GM23338 (cell line): ENCODE measurements at places on chromosomes 6 and 20. TPM values are rescaled to one million over a fixed set of nuclear protein-coding genes. Genes with fewer than 3 reads are reported as not detected.
A peak's percentile ranks its signal among the peaks of the same experiment; 100 is the strongest.

DNA sequence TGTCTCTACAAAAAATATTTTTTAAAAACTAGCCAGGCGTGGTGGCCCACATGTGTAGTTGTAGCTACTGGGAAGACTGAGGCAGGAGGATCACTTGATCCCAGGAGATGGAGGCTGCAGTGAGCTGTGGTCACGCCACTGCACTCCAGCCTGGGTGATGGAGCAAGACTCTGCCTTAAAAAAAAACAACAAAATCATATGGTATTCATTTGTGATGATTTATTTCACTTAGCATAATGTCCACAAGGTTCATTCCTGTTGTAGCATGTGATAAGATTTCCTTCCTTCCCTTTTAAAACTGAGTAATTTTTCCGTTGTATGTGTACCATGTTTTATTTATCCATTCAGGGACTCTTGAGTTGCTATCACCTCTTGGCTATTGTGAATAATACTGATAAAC, 26.2 kb downstream of the TMEM170B start:
- no peaks in the 10 kb centered on the region for H3K4me1 ChIP-seq
- DNase-seq, result no peak
- no peak overlapping the region for H3K4me3 ChIP-seq

DNA sequence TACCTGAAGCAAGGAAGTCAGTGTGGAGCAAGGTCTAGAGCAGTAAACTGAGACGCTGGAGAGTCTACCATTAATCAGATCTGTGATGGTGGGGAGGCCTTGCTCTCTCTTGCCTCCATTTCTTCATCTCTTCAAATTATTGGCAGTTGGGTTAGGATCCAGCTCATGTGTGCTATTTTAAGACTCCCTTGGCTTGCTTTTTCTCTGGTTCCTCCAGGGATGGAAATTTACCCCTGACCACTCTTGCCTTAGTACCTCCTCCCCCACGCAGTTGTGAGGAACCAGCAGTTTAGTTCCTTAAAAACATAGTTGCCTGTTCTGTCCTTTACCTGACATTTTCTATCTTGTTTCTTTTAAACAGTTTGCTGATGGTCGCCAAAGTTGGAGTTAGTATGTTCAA, 7.4 kb downstream of the TMEM14C start:
- DNase-seq, result no peak
- peaks cover 10% of the 10 kb centered on the region; the same call in 1 of the 2 replicates for H3K36me3 ChIP-seq
- no peaks in the 10 kb centered on the region for H3K4me1 ChIP-seq

DNA sequence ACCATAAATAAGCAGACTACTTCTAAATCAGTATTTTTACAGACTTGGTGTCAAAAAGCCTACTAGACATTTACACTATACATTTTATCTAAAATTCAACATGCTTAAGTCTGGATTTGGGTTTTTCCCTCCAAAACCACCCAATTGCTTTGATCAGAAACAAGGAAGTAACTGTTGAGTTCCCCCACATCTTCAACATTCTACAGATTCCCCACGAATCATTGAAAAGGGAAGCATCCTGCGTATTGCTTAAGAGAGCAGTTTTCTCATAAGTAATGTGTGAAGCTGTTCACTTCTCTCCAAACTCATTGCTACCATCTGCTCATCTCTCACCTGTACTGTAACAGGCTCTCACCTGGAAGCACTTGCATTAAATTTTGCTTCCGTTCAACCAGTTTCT, 36.4 kb upstream of the RNF144B start:
- H3K27ac ChIP-seq, result no peak overlapping the region
- H3K4me1 ChIP-seq, result no peaks in the 10 kb centered on the region
- no peaks in the 10 kb centered on the region for H3K27me3 ChIP-seq
- DNase-seq, result no peak

- no peak overlapping the region for H3K27ac ChIP-seq
- H3K27me3 ChIP-seq, result no peaks in the 10 kb centered on the region
Measured at GRCh38 chr6:56938649-56939191, 16.2 kb upstream of the BEND6 start.

DNA sequence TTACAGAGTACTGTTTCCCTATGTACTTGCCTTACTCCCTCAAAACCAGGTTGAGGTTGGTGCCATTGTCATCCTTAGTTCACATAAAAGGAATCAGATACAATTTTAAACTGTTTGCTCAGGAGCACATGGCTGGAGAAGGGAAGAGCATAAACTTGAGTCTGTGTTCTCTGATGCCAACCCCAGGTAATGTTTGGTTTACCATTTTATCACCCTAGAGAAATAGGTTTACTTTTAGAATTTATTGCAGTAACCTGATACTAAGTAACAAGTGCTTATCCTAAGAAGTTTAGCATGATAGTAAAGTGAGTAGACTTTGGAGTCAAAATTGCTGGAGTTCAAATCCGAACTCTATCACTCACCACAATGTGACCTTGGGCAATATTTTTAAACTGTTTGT, 86.3 kb downstream of the RFPL4B start:
- H3K36me3 ChIP-seq, result no peaks in the 10 kb centered on the region
- no peak overlapping the region for H3K4me3 ChIP-seq
- no peak for DNase-seq
- H3K27ac ChIP-seq, result no peak overlapping the region

DNA sequence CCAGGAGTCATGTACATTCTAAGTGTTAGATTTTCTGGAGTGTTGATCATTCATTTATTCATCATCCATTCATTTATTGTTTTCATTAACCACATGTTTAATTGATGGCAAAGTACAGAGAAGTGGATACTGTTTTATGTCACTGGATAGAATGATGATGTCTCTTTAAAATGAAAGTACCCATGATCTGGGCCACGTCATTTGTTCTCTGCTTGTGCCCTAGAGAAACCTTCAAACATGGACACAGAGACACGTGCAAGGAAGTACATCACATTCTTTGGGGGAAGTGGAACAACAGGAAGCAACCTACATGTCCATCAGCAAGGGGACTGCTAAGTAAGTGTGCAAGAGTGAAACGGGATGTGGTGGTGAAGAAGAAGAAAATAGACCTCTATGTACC, 75.8 kb upstream of the TSHZ2 start:
- no peaks in the 10 kb centered on the region for H3K4me1 ChIP-seq
- H3K36me3 ChIP-seq, result no peaks in the 10 kb centered on the region

DNA sequence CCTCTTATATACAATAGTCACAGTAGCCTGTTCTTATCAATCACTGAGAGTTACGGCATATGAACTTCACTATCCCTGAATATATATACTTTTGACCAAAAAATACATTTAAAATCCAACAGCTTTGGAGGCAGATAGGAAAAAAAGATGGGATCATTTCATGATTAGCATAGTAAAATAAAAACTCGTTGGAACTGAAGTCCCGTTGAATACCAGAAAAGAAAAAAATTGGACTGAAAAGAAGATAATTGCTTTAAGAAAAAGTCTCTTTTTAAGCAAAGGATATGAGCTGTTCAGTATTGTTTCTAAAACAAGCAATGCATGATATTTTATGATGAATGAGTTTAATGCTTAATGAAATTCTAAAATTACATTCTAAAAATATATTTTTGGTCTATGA, 4.4 kb upstream of the FILIP1 start:
- H3K27me3 ChIP-seq, result no peaks in the 10 kb centered on the region
- DNase-seq, result no peak
- H3K4me3 ChIP-seq, result no peak overlapping the region
- no peak overlapping the region for H3K27ac ChIP-seq
- no peaks in the 10 kb centered on the region for H3K4me1 ChIP-seq
- no peaks in the 10 kb centered on the region for H3K36me3 ChIP-seq

- H3K27me3 ChIP-seq, result no peaks in the 10 kb centered on the region
- no peak overlapping the region for H3K27ac ChIP-seq
- no peak for DNase-seq
- H3K4me1 ChIP-seq, result no peaks in the 10 kb centered on the region
- H3K4me3 ChIP-seq, result no peak overlapping the region
- no peaks in the 10 kb centered on the region for H3K36me3 ChIP-seq
Measured at GRCh38 chr20:2373098-2373497, 7.6 kb upstream of the TGM6 start.

- H3K36me3 ChIP-seq, result no peaks in the 10 kb centered on the region
- no peaks in the 10 kb centered on the region for H3K27me3 ChIP-seq
- H3K4me1 ChIP-seq, result no peaks in the 10 kb centered on the region
- DNase-seq, result peak; percentile 52
- H3K4me3 ChIP-seq, result no peak overlapping the region
- H3K27ac ChIP-seq, result no peak overlapping the region
Measured at GRCh38 chr6:63352544-63353285, 32.9 kb upstream of the LGSN start.

GRCh38 chr6:37858363-37858762, 38.8 kb downstream of the ZFAND3 start:
- H3K27ac ChIP-seq, result 0 out of 2 replicates have a peak overlapping the region, but pooled peaks have one; percentile 21
- H3K4me3 ChIP-seq, result no peak overlapping the region
- H3K36me3 ChIP-seq, result no peaks in the 10 kb centered on the region
- H3K4me1 ChIP-seq, result no peaks in the 10 kb centered on the region; the same call in 1 of the 2 replicates

GRCh38 chr20:33005132-33005566, 916 bp upstream of the SUN5 start:
- H3K4me3 ChIP-seq, result no peak overlapping the region
- H3K36me3 ChIP-seq, result no peaks in the 10 kb centered on the region
- peak; percentile 81 for DNase-seq
- no peak overlapping the region for H3K27ac ChIP-seq
- H3K27me3 ChIP-seq, result no peaks in the 10 kb centered on the region

DNA sequence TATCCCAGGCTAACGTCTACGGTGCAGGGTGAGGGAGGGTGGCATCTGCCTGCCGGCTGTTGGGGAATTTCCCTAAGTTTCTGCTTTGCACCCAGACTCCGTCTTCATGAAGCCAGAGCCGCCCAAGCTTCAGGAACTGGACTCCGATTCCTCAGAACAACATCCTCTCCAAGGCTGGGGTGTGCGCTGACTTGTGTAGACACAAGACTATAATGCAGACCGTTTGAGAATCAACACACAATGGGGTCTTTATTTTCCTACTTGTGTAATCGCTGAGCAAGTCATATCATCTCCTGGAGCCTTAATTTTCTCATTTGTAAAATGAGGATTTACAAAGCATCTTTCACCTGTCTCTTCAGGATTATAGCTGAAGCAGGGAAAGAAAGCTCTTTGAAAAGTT, 160.5 kb upstream of the AGPAT4 start:
- H3K36me3 ChIP-seq, result no peaks in the 10 kb centered on the region
- no peaks in the 10 kb centered on the region for H3K4me1 ChIP-seq
- H3K4me3 ChIP-seq, result no peak overlapping the region

DNA sequence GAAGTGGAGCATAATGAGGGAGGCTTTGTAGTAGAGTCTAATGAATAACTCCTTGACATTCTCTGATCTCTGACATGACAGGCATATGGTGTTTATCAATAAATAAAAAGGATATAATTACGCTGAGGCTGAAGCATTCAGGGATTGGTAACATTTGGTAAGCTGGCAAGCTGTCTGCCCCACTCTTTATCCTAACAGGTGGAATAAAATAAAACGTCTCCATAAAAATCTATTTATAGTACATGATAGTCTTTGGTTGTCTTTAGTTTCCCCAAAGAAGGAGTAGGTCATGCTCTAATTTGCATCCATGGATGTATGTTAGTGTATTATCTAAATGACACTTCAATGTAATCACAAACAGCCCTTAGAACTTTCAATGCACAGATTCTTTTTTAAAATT, 30.9 kb upstream of the RBM24 start:
- no peaks in the 10 kb centered on the region for H3K36me3 ChIP-seq
- DNase-seq, result no peak

GRCh38 chr6:148382861-148383260, 40.2 kb downstream of the SASH1 start:
- H3K4me3 ChIP-seq, result no peak overlapping the region
- H3K4me1 ChIP-seq, result peaks cover 27% of the 10 kb centered on the region
- H3K27ac ChIP-seq, result no peak overlapping the region
- no peaks in the 10 kb centered on the region for H3K27me3 ChIP-seq
- no peak for DNase-seq

- no peaks in the 10 kb centered on the region; the same call in 1 of the 2 replicates for H3K36me3 ChIP-seq
- peak overlapping the region; percentile 70; the same call in 1 of the 2 replicates for H3K27ac ChIP-seq
- no peaks in the 10 kb centered on the region for H3K27me3 ChIP-seq
- peak overlapping the region; percentile 18; the same call in 1 of the 2 replicates for H3K4me3 ChIP-seq
- peaks cover 31% of the 10 kb centered on the region for H3K4me1 ChIP-seq
Measured at GRCh38 chr6:37357288-37357687, 3.5 kb downstream of the RNF8 start.

- H3K4me3 ChIP-seq, result no peak overlapping the region
- H3K36me3 ChIP-seq, result peaks cover 52% of the 10 kb centered on the region
- no peak for DNase-seq
- H3K27me3 ChIP-seq, result no peaks in the 10 kb centered on the region
Measured at GRCh38 chr6:82217018-82217586, 30.4 kb downstream of the IBTK start.

DNA sequence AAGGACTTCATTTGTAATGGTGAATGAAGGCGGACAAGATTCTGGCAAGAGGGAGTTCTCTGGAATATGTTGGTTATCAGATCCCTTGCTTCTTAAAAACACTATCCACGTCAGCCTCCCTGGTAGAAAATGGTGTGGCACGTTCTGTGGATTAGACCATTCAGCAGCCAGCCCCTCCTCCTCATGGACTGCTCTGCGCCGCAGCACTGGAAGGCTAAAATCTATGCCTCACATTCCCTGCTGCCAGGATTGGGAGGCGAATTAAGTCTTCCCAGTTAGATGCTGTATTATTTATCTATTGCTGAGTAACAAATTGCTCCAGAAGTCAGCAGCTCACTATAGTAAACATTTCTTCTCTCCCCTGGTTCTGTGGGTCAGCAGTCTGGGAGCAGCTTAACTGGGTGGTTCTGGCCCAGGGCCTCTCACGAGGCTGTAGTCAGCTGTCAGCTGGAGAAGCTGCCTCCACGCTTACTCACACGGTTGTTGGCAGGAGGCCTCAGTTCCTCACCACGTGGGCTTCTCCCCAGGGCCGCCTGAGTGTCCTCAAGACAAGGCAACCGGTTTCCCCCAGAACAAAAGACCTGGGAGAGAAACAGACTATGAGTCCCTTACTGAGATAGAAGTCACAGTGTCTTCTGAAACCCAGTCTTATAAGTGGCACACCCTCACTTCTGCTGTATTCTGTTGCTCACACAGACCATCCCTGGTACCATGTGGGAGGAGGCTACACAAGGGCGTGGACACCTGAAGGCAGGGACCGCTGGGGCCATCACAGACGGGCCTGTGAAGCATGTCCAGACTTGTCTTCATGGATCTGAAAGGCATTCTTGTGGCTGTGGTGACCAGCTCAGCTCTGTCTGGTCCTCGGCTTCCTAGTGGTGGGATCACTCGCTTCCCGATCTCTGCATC, 101.0 kb downstream of the NRN1 start:
- no peak for DNase-seq
- H3K27me3 ChIP-seq, result no peaks in the 10 kb centered on the region
- H3K4me1 ChIP-seq, result no peaks in the 10 kb centered on the region

The NTSR1 gene
- 1.4 and 1.7 TPM in 2 replicates for total RNA-seq

The SASH1 gene
- total RNA-seq, result 20.8 and 30.2 TPM in 2 replicates

The TTK gene
- total RNA-seq, result 78.5 and 79.6 TPM in 2 replicates

The SLC22A16 gene
- total RNA-seq, result 0.42 TPM in 1 of 2 replicates, not detected in the other

The ULBP2 gene
- total RNA-seq, result 1.1 TPM in 1 of 2 replicates, not detected in the other

The SUPT3H gene
- total RNA-seq, result 11.4 and 19.0 TPM in 2 replicates

The AVP gene
- total RNA-seq, result not detected in 2 replicates

The LY6G6C gene
- not detected in 2 replicates for total RNA-seq
